Stimulated activated CD4-positive, alpha-beta T cell treated with anti-CD3 and anti-CD28 coated beads, Interleukin-15, amount 100 ng/mL, for 1 hour (primary cell): ENCODE measurements at places on chromosomes 1 and 21.

DNA sequence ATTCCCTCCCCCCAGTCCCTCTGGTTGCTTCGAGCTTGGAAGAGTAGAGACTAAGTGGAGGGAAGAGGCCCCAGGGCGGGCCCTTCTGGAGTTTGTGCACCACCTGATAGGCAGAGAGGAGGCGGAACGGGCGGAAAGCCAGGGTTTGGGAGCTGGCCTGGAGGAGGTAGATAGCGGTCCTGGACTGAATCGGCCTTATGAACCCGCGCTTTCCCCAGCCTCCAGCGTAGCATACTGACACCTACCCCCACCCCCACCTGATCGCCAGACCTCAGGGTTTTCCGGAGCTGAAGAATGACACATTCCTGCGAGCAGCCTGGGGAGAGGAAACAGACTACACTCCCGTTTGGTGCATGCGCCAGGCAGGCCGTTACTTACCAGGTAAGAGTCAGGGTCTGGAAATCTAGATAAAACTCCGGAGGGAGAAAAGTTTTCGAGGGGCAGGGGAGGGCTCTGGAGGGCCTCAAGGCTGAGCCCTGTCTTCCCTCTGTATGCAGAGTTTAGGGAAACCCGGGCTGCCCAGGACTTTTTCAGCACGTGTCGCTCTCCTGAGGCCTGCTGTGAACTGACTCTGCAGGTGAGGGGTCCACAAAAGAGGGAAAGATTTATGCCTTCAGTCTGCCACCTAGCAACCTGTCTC is 705 bp downstream of the UROD start:
- peak; percentile 23 for DNase-seq

GRCh38 chr1:23657659-23658275 is 33.8 kb upstream of the RPL11 start:
- DNase-seq, result no peak

DNA sequence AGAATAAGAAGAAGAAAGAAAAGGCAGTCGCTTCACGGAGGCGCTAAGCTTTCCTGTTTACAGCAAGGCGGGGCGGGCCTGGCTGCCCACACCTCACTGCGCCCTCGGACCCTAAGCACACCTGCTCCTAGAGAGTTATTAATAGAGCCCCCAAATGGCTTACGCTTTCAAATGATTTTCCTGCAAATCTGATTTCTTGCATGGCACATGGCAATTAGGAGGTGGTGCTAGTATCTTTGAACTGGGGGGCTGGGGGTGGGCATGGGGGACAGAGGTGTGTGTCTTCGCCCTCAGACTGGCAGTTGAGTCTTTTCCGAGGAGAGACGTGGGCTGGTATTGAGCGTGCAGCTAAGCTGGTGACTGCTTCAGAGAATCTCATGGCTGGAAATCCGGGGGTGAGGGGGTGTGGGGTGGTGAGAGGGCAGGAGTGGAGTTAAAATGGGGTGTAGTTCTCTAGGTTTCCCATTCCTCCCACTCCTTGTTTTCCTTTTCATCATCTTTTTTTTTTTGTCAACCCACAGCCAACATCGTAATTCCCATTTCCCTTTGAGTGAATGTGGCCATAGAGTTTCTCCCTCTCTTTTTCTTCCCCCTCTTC is 1.3 kb downstream of the S1PR1 start:
- peak; percentile 52 for DNase-seq

DNA sequence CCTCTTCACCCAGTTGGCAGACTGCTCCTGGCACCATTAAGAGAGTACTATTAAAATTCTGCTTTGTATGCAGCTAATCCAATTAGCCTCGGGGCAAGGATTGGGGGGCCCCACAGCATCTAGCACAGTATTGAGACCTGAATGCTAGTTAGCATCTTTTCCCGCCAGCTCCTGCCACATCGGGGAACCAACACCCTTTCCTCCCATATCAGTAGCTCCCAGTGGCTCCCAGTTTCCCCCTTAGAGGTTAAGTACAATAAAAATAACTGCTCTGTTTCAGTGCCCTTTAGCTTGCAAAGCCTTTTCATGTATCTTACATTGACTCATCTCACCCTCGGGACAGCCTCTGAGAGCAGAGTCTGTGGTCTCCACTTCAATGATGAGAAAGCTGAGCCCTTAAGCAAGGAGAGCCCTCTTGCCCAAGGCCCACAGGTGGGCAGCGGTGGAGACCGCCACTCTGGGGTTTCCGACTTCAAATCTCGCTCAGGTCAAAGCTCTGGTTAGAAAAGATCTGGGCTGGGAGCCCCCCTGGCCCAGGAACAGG is 4.2 kb upstream of the PMVK start:
- DNase-seq, result no peak

- no peak for DNase-seq
Measured at GRCh38 chr1:17957588-17958267, 149.9 kb upstream of the IGSF21 start.

DNA sequence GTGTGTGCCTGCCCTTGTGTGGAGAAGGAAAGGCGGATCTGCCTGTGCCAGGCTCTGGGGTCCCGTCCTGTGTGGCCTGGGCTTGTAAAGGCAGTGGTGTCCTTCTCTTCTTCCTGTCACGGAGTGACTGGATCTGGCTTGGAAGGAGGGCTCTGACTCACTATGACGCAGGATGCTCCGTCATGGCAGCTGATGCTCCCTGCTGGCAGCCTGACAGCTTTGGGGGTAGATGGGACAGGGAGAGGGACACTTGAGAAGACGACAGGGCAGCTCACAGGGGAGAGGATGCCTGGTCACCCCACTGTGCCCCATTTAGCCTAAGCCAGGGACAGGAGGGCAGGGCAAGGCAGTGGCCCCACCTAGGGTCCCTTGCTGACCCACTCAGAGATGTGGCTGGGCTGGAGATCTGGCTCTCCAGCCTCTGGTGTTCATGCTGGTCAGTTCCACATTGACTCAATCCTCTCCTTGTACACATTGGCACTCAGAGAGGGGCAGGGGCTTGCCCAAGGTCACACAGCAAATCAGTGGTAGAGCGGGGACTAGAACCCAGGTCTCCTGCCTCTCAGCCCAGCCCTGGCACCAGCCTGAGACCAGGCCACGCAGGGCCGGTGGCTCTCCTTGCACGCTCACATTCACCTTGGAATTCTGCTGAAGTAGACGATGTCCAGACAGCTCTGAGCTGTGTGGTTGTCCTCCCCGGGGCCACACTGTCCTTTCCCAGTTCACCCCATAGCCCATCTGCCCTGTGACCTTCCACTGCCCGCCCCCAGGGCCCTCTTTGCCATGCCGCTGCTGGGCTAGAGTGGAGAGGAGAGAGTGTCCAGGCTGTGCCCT is 2.8 kb upstream of the FAM131C start:
- no peak for DNase-seq

GRCh38 chr1:26203642-26204318 is 13.4 kb downstream of the CATSPER4 start:
- DNase-seq, result no peak

DNA sequence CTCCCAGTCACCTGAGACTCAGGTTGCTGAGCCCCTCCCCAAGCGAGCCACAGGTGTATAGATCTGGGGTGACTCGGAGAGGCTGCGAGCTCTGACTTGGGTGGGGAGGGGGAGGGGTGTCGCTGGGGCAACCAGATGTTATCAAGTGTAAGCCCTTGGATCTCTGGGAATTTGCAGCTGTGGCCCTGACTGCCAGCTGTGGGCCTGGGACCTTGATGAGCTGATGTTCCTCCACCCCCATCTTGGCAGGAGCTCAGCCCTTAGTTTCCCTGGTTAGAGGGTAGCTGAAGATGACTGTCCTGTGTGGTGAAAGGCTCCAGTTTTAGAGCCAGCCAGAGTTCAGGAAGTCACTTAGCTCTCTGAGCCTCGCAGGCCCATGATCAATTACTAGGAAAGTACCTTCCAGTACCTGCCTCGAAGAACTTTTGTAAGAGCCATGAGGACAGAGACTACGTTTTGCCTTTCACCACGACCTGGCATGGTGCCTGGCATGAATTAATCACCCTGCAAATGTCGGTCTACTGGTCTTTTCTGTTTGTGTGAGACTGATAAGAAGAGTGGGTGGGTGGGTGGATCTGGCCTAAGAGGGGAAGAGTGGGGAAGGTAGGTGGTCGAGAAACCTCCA is 55.8 kb downstream of the YARS1 start:
- peak; percentile 16 for DNase-seq
